ENCODE measurements at places on chromosomes 7 and 10.

- no peak for DNase-seq
These were observed 85.3 kb downstream of the LARP4B start for GRCh38 chr10:846126-846685.

- DNase-seq = no peak
These were observed 781.8 kb upstream of the LRRTM3 start for GRCh38 chr10:66144016-66144415.

DNA sequence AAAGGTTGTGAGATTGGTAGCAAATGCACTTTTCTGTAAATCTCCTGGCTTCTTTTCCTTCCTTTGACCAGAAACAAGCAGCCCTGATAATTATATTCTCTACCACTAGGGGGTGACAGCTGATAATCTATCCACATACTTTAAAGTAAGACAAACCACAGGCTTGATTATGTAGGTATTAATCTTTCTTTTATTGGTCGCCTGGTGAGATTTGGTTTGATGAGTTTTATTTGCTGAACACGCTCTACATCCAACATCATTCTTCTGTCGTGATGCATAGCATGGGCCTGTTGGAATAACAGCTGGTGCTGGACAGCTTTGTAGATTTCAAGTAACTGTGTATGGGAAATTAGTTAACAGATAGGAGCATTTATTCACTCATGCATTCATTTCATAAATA is 63.5 kb downstream of the ZNF365 start:
- no peak for DNase-seq

- no peak for DNase-seq
These were observed 158.2 kb upstream of the POM121L12 start for GRCh38 chr7:52877240-52877639.

DNA sequence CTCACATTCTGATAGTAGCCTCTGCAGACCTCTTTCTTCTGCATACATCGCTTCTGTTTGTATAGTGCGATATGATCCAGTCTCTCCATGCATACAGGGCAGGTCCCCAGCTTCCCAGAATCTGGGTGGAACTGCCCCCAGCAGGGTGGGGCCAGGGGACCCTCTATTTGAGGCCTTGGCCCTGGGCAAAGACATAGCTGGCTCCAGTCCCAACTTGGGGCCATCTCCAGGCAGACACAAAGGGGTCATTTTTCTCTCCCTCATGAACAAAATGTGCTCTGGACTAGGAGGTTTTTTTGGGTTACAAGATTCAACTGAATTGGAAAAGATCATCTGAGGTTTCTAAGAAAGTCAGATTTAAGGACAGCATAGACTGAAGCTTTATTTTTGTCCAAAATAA is 21.1 kb upstream of the HSPA12A start:
- no peak for DNase-seq

- DNase-seq = no peak
These were observed 184.7 kb upstream of the PLPP4 start for GRCh38 chr10:120272350-120272749.

DNA sequence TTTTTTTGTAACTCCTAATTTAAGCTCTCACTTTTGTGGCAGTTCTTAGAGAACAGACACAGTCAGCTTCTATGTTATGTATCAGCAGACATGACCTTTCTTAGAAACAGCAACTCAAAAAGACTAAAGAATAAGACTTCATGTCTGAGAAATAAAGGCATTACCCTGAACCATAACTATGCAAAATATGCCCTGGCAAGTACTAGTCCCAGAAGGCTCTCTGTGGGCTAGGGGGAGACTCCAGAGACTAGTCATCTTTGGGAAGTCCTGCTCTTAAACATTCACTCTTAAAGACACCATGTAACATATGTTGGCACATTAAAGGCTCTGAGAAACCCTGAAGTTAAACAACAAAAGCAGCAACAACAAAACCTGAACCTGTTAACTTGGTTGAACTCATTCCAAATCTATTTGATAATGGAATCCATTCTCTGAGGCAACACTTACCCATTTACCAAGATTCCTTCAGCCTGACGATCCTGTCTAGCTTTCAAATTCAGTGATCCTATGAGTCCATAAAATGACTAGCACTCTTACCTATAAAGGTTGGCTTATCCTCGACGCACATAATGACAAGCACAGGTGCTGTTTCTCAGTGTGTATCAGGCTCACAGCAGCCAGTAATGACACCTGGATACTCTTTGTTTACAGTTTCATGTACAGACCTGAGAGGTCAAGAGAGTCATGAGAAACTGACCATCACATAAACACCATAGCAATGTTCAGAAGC is 62.3 kb downstream of the OSBPL3 start:
- no peak for DNase-seq

- no peak for DNase-seq
These were observed 7.9 kb upstream of the EN2 start for GRCh38 chr7:155449869-155450557.

DNA sequence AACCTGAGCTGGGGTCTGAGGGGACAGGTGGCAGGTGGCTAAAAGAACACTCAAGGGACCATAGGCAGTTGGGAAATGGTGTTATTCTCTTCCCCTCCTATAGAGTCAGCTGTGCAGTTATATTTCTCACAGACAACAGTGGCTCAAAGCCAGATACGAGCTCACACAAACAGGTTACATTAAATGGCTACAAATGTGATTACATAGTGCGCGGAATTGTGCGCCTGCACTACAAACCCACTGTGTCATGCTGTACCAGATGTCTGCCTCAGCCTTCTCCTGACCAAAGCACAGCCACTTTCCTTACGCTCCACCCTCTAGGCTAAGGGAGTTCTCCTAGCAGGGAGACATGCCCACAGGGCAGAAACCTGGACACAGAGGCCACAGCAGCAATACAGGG is 387.2 kb downstream of the CNTNAP2 start:
- no peak for DNase-seq

DNA sequence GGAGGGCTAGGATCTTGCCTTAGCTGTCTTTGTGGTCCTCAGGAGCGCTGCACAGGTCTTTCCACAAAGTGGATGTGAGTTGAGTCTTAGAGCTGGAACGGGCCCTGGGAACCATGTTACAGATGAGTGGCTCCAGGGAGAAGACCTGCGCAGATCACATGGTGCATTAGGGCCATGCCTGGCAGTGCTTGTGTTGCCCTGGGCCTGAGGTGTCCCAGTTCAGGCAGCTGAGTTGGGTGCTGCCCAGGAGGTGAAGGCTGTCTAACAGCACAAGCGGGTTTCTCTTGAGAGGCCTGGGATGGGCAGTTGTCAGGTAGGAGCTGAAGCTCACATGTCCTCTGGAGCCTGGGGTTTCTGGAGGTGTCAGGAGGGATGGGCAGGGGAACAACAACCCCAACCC is 33.7 kb upstream of the ANKRD2 start:
- DNase-seq = no peak

DNA sequence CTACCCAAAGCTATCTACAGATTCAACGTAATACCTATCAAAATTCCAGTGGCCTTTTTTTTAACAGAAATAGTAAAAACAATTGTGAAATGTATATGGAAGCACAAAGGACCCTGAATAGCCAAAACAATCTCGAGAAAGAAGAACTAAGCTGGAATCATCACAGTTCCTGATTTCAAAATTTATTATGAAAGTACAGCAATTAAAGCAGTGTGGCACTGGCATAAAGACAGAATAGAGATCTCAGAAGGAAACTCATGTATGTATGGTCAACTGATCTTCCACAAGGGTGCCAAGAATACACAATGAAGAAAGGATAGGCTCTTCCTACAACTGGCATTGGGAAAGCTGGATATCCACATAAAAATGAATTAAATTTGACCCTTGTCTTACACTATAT is 23.2 kb downstream of the PNLIPRP3 start:
- DNase-seq = no peak

DNA sequence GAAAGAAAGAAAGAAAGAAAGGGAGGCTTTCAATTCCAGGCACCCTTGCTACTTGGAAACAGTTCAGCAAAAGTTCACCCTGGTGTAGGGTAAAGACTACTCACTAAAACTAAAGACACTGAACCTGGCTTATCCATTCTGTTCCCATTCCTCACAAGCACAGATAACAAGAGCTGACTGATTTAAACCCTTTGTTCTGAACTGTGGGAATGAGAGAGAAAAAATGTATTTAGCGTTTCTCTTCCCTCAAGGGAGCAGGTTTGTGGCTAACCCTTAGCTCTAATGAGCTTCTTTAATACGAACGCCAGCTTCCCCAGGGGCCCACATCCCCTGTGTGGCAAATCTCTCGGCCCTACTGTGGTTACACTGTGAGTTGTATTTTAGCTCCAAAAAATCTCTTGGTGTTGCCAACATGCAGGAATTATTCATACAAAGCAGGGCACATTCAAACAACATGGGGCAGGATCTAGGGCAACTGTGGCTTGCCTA is 23.3 kb downstream of the PRTFDC1 start:
- no peak for DNase-seq

DNA sequence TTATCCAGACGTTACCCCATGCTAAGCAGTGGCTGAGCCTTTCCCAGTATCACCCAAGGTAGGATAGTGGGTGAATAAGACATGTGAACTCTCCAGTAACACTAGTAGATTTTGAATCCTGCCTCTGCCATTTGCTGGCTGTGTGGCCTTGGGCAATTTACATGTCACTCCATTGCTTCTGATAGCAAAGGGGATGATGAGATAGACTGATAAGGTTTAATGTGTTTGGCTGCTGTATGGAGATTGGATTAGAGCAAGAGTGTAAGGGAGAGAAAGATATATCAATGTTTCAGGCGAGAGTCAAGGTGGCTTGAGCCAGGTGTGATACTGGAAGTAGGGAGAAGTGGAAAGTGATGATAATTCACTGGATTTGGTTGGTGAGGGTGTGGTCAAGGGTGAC is 40.1 kb upstream of the EEPD1 start:
- no peak for DNase-seq

GRCh38 chr10:17109475-17110207 is 20.0 kb downstream of the CUBN start:
- DNase-seq = no peak

GRCh38 chr10:24449321-24449740 is 240.4 kb downstream of the KIAA1217 start:
- no peak for DNase-seq

GRCh38 chr10:69069090-69070042 is 18.5 kb upstream of the SRGN start:
- DNase-seq = no peak
